Renal cortical epithelial cell (primary cell): ENCODE measurements at places on chromosomes 2 and 18. TPM values are rescaled to one million over a fixed set of nuclear protein-coding genes. Genes with fewer than 3 reads are reported as not detected.

GRCh38 chr2:6392966-6393365, 472.7 kb downstream of the CMPK2 start:
- no peak for DNase-seq

Gene ZNF397
- total RNA-seq: 13.9 and 24.5 TPM in 2 replicates

GRCh38 chr2:206433190-206433589, 10.1 kb upstream of the ADAM23 start:
- no peak for DNase-seq

- DNase-seq: peak; percentile 57
Measured at GRCh38 chr2:200380833-200381542, 74.5 kb downstream of the SPATS2L start.
